ENCODE measurements at places on chromosomes 6 and 20.
A peak's percentile ranks its signal among the peaks of the same experiment; 100 is the strongest.

- DNase-seq, result no peak
These were observed 259.6 kb upstream of the EPHA7 start for GRCh38 chr6:93678841-93679454.

GRCh38 chr20:11651138-11651537 lies 266.6 kb upstream of the BTBD3 start:
- DNase-seq, result no peak

GRCh38 chr6:56280126-56280525 lies 32.7 kb upstream of the COL21A1 start:
- no peak for DNase-seq

- DNase-seq, result no peak
These were observed 11.8 kb downstream of the UQCC2 start for GRCh38 chr6:33699739-33700138.

DNA sequence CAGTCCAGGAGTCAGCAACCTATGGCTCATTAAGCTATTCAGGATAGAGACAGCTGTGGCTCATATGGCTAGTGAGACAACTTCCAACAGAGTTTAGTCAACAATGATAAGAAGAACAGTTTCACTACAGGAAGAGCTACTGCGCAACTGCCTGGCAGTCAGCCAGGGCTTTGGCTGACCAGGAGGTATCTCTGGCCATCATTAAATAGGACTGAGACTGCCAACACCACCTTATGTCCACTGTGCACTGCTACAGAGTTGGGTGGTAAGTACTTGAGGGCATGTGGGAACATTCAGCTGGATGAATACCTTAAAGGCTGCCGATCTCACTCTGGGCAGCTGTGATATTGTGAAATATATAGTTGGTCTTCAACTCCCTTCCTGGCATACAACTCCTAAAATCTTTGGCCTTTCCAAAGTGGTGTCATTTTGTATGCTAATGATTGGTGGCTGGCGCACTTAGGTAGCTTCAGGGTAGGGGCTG lies 52.2 kb upstream of the FAM83C start:
- DNase-seq, result peak; percentile 77

GRCh38 chr20:39504710-39505094 lies 542.6 kb downstream of the DHX35 start:
- DNase-seq, result no peak

- no peak for DNase-seq
These were observed 4.7 kb upstream of the MICAL1 start for GRCh38 chr6:109460161-109460829.

GRCh38 chr6:31829633-31830283 lies 2.2 kb downstream of the HSPA1B start:
- peak; percentile 61 for DNase-seq

GRCh38 chr20:54535033-54535432 lies 59.6 kb downstream of the DOK5 start:
- no peak for DNase-seq

GRCh38 chr6:130893766-130894165 lies 66.6 kb downstream of the SMLR1 start:
- DNase-seq, result no peak

DNA sequence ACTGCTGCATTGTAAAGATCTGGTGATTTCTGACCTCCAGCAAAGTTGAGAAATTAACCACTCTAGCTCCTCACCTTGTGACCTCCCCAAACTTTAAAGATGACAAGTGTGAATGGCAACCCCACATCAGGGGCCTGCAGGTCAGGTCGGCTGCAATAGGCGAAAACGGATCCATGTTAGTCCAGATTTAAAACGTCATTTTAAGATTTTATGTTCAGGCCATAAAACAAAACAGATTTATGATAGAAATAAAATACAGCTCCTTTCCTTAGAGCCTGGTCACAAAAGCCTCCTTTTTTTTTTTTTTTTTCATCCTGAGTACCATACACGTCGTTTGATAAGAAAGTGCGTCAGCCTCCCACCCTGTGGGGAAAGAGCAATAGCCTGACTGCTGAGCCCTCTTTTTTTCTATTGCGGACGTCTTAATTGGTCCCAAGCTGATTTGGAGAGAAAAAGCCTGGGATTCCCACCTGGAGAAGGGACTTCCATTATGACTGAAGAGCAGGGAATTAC lies 519.2 kb upstream of the NOX3 start:
- DNase-seq, result no peak

GRCh38 chr6:79733388-79733787 lies 102.3 kb downstream of the SH3BGRL2 start:
- no peak for DNase-seq

DNA sequence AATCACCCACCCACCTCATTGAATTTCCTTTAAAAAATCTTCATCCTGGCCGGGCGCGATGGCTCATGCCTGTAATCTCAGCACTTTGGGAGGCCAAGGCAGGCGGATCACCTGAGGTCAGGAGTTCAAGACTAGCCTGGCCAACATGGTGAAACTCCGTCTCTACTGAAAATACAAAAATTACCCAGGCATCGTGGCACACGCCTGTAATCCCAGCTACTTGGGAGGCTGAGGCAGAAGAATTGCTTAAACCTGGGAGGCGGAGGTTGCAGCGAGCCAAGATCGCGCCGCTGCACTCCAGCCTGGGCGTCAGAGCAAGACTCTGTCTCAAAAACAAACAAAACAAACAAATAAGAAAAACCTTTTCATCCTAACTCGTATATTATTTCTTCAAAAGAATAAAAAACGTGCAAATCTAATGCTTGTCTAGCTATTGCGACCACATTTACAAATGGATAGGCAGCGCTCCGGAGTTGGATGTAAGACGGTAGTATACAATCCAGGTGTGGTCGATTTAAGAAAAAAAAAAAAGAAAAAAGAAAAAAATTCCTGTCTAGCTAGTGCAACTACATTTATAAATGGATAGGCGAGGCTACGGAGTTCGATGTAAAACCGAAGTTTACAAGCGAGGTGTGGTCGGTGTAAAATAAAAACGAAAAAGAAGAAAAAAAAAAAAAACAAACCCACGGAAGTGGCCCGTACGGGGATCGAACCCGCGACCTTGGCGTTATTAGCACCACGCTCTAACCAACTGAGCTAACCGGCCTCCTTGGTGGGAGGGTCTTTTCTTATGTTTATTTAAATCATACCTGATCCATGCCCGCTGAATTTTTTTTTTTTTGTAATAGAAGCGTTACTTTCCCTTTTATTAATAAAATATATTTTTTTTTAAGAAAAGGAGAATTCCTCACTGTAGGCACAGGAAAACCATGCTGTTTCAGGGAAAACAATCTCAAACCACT lies 70.7 kb upstream of the PRSS16 start:
- DNase-seq, result peak; percentile 18

GRCh38 chr6:33347816-33348215 lies 30.3 kb upstream of the ZBTB22 start:
- no peak for DNase-seq

DNA sequence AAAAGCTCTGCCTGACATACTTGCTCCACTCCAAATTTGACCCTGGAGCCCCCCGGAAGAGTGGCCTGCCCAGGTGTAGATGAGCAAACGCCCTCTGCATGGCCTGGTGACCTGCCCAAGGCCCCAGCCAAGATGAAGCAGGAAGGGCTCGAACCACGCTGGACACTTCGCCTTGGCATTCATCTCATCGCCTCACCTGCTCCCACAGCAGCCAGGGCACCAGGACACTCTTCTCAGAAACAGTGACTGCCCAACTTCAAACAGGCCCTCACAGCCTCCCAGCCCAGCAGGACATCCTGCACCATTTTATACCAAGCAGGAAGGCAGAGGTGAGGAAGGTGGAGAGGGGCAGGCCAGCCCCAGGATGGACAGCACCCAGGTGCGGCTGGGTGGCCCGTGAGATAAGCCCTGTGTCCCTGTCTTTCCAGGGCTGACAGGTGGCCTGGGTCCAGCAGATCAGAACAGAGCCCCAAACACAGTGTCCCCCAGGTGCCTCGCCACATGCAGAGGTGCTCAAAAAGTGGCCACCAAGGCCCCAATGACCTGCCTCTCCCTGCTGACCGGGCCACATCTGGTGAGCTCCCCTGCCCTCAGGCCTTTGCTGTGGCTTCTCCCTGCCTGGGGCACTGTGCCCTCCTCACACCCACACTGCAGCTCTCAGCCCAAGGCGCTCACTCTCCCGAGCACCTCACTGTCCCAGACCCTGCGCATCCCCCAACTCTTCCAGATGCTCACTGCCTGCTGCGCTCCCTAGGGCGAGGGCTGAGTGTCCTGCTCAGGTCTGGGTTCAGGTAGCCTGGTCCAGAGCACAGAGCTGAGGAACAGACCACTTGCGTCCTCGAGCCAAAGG lies 7.2 kb downstream of the ACSS1 start:
- DNase-seq, result no peak

DNA sequence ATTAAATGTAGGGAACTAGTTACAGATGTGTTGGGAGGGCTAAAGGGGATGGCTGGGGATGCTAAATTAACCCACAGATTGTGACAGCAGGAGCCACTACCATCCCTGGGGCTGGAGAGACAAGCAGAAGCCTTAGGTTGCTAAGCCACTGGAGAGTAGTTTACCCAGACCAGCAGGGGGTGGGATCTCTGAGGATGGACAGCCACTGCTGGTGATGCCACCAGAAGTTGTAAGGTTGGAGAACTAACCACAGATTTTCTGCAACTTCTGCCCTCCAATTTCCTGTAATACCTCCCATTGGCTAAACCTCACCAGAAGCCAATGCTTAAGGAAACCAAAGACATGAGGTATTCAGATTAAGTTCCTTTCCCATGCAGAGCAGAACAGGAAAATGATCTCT lies 139.6 kb upstream of the NOX3 start:
- DNase-seq, result no peak

DNA sequence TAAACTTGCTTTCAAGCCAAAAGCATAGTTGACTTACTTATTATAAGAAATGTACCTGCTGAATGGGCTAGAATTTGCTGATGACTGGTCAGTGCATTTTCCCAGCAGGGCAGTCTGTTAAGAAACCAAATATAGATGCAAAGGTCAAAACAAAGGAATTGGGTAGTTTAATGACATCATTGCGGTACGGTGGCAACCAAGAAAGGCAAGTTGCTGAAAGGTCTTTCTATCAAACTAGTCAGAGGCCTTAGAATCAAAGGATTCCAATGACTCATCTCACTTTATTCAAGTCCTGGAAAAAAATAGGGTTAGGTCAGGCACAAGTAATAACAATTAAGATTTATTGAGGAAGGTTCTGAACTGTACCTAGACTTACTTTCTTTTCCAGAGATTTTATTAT lies 76.4 kb downstream of the KIZ start:
- DNase-seq, result no peak

DNA sequence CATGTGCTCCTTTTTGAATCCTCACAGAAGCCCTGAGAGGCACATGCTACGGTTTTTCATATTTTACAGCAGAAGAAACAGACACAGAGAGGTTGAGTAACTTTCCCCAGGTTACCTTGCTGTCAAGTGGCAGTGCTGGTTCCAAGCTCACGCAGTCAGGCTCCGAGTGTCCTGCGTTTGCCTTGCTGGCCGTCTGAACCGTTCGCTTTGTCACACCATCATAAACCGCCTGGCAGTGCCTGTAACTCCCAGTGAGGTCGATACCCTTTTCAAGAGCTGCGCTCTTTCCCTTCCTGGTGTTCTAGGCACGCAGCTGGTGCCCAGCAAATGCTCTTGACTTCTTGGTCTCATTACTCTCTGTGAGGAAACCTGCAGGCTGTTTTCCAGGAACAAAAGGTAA lies 31.3 kb upstream of the KCNG1 start:
- DNase-seq, result no peak

- no peak for DNase-seq
These were observed 13.4 kb downstream of the CYP24A1 start for GRCh38 chr20:54160065-54161007.

GRCh38 chr6:158879180-158879579 lies 60.0 kb upstream of the EZR start:
- DNase-seq, result no peak

GRCh38 chr6:139547122-139547776 lies 172.8 kb upstream of the CITED2 start:
- DNase-seq, result no peak

- peak; percentile 24 for DNase-seq
These were observed 152.3 kb downstream of the ZFAND3 start for GRCh38 chr6:37971711-37972390.

GRCh38 chr6:27518881-27519795 lies 46.2 kb upstream of the ZNF184 start:
- DNase-seq, result peak; percentile 83

- no peak for DNase-seq
These were observed 22.7 kb upstream of the SCRT2 start for GRCh38 chr20:698276-698675.

DNA sequence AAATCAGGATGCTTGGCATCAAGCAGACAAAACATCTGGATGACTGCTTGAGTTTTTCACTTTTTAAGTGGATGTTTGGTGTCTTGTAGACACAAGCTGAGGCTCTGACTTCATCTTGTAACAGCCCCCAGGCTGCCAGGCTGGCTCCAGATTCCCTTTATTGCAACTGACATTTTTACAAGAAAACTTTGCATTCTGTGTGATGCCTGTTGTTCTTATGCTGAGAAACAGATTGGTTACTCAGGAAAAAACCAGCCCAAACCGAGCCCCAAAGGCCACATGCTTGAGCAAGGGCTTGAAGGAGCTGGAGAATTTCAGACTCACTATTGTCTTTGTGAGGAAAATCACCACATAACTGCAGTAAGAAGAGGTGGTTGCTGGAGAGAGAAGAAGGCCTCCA lies 98.4 kb upstream of the PREP start:
- DNase-seq, result no peak

DNA sequence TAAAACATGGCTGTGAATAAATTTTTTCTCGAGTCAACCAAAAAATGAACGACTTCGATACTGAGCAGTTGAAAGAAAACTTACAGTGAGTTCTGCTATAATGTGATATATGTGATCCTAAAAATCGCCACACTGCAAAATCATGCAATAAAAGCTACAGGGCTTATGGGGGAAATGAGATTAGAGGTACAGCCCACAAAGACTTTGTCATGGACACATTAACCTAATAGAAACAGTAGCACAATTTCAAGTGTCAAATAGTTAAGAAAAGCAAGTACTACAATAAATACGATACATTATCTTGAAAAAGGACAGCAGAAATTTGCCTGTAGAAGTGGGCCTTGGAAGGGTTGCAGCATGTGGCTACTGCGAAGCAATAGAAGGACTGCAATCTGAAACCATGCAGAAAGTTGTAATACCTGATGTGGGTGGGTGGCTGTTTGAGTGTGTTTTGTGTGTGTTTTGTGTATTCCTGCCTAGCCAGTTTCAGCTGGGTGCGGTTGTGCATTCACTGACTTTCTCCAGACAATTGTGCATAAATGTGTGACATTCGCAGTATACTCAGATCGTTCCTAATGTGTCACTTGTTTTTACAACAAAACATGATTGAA lies 79.1 kb downstream of the RPP40 start:
- DNase-seq, result no peak

- DNase-seq, result peak; percentile 37
These were observed 44.8 kb downstream of the FGD2 start for GRCh38 chr6:37050045-37050853.

GRCh38 chr6:100879317-100879716 lies 1.8 kb downstream of the ASCC3 start:
- DNase-seq, result no peak

GRCh38 chr6:155275808-155276480 lies 12.1 kb downstream of the CLDN20 start:
- no peak for DNase-seq
